Neural progenitor cell (in vitro differentiated cells): ENCODE measurements at places on chromosomes 7 and 10. TPM values are rescaled to one million over a fixed set of nuclear protein-coding genes. Genes with fewer than 3 reads are reported as not detected.
A peak's percentile ranks its signal among the peaks of the same experiment; 100 is the strongest.

- DNase-seq, result no peak
Observed at GRCh38 chr7:71982851-71983250, 429.3 kb downstream of the CALN1 start.

- no peak for DNase-seq
Observed at GRCh38 chr7:131338173-131338572, 10.5 kb downstream of the MKLN1 start.

DNA sequence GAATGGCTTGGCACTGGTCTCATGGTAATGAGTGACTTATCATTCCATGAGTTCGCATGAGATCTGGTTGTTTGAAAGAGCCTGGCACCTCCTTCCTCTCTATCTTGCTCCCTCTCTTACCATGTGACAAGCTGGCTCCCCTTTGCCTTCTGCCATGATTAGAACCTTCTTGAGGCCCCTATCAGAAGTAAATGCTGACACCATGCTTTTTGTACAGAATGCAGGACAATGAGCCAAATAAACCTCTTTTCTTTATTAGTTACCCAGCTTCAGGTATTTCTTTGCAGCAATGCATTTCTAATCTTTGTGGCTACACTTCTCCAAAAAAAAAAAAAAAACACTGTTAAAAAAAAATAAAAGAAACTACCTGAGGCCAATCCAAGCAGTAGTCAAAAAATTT is 17.1 kb upstream of the SLC13A1 start:
- no peak for DNase-seq

GRCh38 chr7:29332042-29332811 is 137.7 kb downstream of the CHN2 start:
- no peak for DNase-seq

- DNase-seq, result no peak
Observed at GRCh38 chr7:33831389-33832141, 73.8 kb upstream of the BMPER start.

DNA sequence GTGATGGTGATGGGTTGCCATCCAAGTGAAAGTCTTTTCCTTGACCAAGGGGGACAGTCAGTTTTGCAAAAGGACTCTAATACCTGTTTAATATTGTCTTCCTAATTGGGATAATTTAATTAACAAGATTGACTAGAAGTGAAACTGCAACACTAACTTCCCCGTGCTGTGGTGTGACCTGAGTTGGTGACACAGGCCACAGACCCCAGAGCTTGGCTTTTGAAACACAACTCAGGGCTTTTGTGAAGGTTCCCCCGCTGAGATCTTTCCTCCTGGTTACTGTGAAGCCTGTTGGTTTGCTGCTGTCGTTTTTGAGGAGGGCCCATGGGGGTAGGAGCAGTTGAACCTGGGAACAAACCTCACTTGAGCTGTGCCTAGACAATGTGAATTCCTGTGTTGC is 6.9 kb downstream of the PPIF start:
- no peak for DNase-seq

The PKD2L1 gene
- not detected in 2 replicates for total RNA-seq

GRCh38 chr7:138581065-138581464 is 120.1 kb downstream of the SVOPL start:
- no peak for DNase-seq

GRCh38 chr10:132118366-132118765 is 52.6 kb downstream of the JAKMIP3 start:
- DNase-seq, result no peak

DNA sequence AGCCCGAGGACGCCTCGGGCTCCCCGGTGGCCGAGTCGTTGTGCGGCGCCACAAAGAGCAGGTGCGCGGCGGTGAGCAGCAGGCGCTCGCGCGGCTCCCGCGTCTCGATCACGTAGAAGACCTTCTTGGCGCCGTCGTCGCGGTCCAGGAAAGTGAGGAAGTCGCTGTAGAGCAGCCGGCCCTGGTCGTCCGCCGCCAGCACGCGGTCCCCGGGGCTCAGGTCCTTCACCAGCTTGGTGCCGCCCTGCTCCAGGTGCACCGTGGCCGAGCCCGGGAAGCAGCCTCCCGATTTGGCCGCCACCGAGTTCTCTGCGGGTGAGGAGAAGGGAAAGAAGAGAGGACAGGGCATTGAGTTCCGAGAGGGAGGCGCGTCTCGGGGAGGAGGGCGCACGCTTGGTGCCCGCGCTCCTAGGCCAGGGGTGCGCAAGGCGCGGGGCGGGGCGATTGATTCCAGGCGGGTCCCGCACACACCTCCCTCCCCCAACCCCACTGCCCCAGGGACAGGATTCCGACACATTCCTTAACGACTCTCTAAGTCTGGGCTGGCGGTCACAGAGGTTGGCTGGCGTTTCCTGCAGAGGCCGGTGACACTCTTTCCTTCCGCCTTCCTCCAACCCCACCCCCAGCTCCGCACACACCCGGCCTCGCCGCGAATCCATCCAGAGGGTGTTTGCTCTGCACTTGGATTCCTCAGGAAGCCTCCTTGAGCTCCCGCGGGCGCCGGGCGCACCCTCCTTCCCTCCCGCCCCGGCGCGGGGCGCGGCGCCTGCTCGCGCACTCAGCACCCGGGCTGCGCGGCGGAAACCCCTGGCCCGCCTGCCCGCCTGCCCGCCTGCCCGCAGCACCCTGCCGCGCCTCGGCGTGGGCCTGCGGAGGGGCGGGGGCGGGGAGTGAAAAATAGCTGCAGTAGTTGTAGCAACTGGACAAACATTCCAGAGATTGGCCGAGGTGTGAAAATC is 8.6 kb downstream of the SHH start:
- peak; percentile 74 for DNase-seq
